Activated naive CD8-positive, alpha-beta T cell treated with anti-CD3 and anti-CD28 coated beads, Interleukin-2, amount 10 ng/mL, durations not matched to agents 7 days and 5 days (primary cell): ENCODE measurements at places on chromosomes 12 and 14.

DNA sequence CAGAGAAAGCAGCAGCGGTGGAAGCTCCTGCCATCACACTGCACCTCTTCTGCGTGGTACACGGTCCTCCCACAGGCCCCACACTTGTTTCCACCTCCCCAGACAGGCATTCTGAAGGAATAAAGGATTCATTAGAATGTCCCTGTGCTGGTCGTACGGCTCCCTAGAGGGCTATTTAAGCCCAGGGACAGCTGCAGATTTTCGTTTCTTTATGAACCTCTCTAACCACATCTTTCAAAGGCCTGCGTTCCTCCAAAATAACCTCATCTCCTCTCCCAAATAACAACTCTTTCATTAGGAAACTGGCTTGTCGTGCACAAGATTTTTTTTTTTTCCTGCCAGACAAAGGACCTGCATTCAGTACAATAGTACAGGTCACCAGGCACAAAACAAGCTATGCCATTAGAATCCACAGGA is 12.7 kb downstream of the CSRP2 start:
- DNase-seq = no peak

DNA sequence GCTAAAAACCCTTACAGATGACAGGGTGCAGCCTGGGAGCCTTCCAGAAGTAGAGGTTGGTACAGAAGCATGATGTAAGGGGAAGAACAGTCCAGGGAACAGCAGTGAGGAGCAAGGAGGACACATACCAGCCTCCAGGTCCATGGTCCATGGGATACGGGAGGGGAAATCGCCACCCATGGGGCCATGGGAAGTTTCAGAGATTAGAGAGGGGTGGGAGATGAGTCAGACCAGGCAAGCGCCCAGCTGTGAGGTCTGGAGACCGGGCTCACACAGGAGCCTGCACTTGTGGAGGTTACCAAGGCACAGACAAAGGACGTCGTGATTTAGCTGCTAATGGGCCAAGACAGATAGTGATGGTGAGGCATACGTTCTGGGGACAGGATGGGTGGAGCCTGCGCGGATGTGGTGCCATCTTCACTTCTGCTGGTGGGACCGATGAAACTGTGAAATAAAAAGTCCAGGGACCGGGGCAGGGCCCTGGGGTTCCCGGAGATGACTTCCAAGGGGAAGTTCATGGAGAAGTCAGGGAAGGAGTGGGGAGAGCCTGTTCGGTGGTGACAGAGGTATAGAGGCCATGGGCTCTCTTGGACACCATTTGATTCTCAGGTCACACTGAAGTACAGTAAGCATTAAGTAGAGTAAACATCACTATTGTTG is 17.7 kb upstream of the LRP1-AS start:
- no peak for DNase-seq

DNA sequence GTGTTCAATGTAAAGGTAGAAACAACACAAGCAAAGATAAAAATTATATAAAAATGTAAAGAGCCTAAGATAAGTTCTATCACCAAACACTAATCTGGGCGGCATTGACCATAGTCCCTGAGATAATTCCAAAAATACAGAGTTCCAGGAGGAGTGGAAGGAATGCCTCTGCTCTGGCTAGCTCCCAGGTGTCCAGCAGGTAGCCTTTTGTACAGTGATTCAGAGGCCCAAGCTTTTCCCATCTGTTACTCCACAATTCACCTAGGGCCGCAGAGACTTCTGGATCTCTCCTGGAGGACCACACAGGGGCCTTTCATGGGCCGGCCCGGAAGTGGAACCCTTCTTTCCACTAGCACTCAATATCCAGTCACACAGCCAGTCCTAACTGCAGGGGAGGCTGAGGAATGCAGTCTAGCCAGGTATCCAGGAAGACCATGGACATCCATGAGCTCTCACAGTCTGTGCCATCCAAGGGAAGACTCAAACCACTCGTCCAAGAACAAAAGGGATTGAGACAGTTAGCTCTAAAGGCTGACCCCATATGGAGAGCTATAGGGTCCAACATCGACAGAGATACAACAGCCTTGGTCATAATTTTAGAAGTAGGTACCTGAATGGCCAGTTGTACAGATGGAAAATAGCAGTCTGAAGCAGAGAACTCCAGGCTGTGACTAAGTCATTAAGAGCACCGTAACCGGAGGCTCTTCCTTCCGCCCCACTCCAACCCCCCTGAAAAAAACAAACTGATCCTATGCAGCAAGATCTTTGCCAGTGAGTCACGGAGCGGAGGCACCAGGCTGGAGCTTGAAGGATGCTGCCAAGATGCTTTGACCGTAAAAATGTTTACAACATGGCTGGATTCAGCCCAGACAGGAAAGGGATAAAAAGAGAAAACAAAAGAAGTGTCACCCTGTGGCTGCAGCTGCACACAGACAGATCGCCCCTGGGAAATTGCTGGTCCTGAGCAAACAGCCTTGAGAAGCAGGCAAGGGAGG is 204.8 kb downstream of the NUAK1 start:
- no peak for DNase-seq

DNA sequence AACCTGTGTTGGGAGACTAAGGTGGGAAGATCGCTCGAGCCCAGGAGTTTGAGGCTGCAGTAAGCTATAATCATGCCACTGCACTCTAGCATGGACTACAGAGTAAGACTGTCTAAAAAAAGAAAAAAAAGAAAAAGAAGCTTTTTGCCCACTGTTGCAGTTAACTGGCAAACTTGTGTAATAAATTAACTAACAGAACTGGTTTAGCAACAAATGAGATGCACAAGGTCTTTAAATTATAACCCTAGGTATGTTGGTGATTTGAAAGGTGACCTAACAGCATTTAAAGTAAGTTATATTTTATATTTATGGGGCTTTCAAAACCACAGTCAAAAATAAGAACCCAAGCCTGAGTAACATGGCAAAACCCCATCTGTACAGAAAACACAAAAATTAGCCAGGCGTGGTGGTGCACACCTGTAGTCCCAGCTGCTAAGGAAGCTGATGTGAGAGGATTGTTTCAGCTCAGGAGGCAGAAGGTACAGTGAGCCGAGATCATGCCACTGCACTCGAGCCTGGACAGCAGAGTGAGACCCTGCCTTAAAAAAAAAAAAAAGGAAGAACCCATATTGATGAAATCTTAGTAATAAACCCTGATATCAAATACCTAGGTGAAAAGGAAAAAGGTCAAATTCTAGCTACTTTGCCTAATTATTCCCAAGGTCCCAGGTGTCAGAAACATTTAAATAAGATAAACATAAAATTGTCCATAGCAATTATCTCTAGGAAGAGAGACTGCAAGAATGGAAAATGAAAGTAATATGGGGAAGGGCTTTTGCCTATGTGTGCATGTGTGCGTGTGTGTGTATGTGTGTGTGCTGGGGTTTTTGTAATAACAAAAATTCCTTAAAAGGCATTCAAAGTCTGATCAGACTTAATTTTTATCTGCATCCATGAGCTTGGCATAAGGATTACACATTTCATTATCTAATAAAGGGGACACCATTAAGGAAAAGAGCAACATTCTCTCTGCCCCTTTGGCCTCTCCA is 15.4 kb downstream of the SYNE2 start:
- no peak for DNase-seq

- no peak for DNase-seq
Observed at GRCh38 chr12:101680647-101681046, 16.8 kb upstream of the CHPT1 start.

DNA sequence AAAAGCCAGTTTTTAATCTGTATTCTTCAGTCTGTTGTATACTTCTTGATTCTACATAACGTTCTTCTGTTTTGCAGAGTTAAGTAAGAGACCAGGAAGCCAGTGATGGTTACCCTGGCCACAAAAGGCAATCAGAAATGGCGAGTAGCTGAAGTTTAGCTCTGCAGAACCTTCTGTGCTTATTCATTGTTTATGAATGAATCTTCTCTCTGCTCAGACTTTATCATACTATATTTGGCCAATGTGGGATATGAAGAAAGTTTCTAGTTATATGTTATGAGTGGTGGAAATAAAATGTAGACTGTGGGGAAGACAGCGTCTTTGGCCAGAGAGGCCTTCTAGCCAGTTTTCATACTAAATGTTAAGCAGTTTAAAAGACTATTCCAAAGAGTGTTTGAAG is 249.9 kb upstream of the RGS6 start:
- DNase-seq = no peak

DNA sequence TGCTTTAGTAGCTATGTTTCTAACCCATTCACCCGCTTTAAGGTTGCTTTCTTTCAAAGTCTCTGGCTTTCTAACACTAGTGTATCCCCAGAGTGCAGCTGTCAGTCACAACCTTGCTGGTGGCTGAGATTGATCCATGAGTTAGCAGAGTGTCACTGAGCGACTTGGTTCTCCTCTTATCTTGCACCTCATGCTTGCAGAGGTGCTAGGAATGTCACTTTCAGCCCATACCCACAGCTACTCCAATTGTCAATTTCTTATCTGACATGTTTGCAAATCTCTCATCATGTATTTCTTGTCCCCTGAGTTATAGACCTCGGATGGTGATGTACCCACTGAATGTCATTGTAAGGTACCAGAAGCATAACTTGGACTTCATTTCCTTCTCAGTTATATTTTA is 1110.2 kb downstream of the GALC start:
- DNase-seq = no peak

DNA sequence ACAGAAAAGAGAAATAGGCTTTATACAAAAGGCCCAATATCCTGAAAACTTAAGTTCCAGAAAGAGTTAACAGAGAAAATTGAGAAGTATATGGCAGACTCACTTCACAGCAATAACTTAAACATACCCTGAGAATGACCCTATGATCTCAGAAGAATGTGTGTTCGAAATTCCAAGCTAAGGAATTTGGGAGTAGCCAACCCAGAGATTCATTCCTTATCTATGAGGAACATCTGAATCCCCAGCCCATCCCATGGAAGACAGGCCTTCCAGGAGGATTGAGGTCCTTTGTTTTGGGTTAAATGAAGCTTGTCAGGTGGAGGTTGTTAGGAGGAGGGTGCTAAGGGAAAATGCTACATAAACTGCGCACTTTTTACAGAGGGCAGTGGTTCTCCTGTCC is 7.5 kb upstream of the SAV1 start:
- DNase-seq = no peak

GRCh38 chr14:47278233-47278842 is 397.1 kb downstream of the MDGA2 start:
- DNase-seq = peak; percentile 31

- no peak for DNase-seq
Observed at GRCh38 chr12:18277196-18277595, 15.9 kb downstream of the PIK3C2G start.

- DNase-seq = no peak
Observed at GRCh38 chr14:52446355-52446754, 106.0 kb downstream of the TXNDC16 start.

GRCh38 chr12:121251838-121252237 is 41.9 kb downstream of the P2RX4 start:
- no peak for DNase-seq

GRCh38 chr12:58563621-58564020 is 356.7 kb downstream of the LRIG3 start:
- no peak for DNase-seq

- no peak for DNase-seq
Observed at GRCh38 chr12:94969424-94969823, 34.1 kb downstream of the NDUFA12 start.

GRCh38 chr12:127038152-127038551 is 1228.8 kb upstream of the TMEM132C start:
- no peak for DNase-seq

- no peak for DNase-seq
Observed at GRCh38 chr12:51520576-51521325, 70.3 kb upstream of the SCN8A start.

GRCh38 chr12:27965411-27965810 is 7.1 kb downstream of the PTHLH start:
- no peak for DNase-seq

DNA sequence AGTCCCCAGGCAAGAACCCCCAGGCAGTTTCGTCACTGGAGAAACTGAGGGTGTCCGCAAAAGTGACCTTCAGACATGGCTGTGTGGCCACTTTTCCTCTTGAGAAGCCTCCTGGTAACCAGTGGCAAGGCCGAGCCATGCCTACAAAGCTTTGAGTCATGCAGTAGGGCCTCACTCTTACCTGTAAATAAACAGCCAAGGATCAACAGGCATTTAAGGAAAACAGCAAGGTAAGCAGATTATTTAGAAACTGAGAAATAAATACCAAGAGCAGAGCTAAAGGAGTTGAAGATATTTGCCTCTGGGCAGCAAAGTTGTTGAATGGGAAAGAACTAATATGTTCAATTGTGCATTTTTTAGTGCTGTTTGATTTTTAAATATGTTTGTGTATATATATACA is 141.0 kb upstream of the BCL2L14 start:
- no peak for DNase-seq

GRCh38 chr12:127928615-127929571 is 338.1 kb upstream of the TMEM132C start:
- no peak for DNase-seq
